CD4-positive, alpha-beta T cell treated with Interleukin-4 for 4 hours (primary cell): ENCODE measurements at places on chromosomes 4 and X.
A peak's percentile ranks its signal among the peaks of the same experiment; 100 is the strongest.

- DNase-seq = no peak
Measured at GRCh38 chrX:140525448-140525847, 20.6 kb upstream of the SOX3 start.

- no peak for DNase-seq
Measured at GRCh38 chr4:150325872-150326271, 247.6 kb downstream of the DCLK2 start.

DNA sequence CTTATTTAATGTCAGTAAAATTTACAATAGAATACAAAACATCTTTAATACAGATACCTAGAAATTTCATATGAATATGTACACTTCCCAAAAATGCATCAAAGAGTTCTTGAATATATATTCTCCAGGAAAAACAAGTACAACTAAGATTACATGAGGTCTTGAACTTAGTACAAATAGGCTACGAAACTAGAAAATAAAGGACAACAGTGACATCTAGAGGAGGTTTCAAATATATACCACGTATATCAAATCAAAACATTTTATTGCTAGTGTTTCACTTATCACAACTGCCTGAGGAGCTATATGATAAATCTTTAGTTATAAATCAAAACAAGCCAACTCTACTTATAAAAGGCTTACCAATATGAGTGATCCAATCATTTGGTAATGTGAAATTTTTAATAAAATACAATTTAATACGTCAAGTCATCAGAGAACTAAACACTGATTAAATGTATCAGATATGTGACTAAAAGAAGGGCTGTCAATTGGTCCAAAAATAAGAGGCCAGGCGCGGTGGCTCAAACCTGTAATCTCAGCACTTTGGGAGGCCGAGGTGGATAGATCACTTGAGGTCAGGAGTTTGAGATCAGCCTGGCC is 36.6 kb downstream of the ANAPC10 start:
- peak; percentile 49 for DNase-seq

- peak; percentile 25 for DNase-seq
Measured at GRCh38 chr4:3442959-3443749, 1.4 kb downstream of the HGFAC start.

DNA sequence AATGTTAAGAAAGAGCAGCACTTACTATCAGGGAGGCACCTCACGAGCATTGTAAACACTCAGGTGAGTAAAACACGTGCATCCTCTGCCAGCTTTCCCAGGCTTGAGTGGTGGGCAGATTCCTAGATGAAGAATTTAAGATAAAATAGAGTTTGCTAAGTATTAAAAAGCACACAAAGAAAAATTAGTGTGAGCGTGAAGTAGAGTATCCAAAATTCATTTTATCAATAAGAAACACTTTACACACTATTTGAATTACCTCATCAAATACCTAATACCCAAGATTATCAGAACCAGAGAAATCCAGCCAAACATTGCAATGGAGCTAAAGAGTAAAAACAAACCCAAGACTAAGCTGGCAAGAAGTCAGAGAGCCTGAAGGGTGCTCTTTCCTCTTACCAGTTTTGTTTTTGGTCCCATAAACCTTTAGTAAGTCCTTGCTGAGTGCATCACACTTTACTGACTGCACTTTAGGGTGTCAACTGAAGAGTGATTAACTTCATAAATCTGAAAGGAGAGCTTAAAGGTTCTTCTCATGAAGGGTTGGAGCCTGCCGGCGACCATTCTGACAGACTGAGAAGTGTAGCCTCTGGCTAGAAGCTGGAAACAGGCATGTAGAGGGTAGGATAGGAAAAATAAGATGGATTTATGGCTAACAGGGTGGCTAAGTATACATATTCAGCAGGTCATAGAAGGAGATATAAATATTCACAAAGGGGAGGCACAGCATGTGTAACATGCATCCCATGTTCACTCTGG is 151.1 kb downstream of the SLC7A11 start:
- DNase-seq = no peak

- DNase-seq = no peak
Measured at GRCh38 chrX:139023531-139023930, 312.0 kb upstream of the FGF13 start.

- DNase-seq = no peak
Measured at GRCh38 chr4:66568001-66568400, 897.7 kb upstream of the EPHA5 start.

DNA sequence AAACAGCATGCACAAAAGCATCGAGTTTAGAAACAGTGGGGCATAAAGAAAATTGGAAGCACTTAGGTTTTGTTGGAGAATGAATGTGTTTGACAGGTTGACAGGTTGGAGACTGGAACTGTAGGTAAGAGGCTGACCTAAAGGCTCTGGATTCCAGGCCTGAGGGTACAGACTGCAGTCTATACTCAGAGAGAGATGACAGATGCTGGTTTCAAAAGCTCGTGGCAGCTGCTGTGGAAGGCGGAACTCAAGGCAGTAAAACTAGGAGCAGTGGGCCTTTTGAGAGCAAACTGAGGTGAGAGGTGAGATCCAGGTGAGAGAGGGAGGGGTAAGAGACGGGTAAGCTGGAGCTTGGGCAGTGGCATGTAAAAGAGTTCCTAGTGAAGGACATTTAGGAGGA is 415.2 kb downstream of the TRIML1 start:
- DNase-seq = no peak

GRCh38 chr4:143575331-143575730 is 61.8 kb downstream of the SMARCA5 start:
- no peak for DNase-seq

DNA sequence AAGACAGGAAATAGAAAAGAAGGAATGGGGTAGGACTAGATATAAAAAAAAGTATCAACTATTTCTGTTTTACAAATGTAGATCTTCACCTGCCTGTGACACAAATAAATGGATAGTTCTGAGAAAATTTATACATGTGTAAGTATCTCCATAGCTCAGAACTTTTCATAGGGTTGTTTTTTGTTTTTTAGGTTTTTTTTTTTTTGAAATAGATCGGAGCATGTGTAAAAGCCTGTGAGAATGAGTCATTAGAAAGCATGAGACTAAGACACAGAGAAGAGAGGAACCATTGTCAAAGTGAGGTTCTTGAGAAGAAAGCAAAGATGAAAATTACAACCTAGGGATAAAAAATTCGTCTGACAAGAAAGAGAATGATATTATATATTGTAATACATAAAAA is 481.6 kb downstream of the PABPC4L start:
- DNase-seq = no peak

DNA sequence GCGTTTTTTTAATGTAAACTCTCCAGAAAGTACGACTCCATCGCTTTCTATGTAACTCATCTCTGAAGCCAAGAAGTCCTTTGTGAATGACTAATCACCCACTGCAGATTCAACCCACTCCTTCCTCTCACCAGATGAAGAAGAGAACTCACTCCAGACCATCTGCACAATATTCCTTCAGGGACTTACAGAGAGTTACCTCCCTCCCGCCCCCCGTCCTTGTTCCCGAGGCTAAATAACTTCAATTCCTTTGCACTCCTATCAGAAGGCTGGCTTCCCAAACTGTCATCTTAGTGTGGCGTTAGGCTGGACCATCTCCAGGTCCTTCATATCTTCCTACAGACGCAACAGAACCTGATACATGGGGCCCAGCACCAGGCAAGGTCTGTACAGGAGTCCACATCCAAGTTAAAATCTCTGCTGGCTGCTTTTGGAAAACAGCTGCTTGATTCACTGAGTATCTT is 82.4 kb downstream of the AFAP1 start:
- peak; percentile 22 for DNase-seq

GRCh38 chrX:135397652-135398051 is 24.1 kb upstream of the SMIM10L2A start:
- no peak for DNase-seq

- no peak for DNase-seq
Measured at GRCh38 chr4:138507522-138507921, 265.4 kb upstream of the SLC7A11 start.

DNA sequence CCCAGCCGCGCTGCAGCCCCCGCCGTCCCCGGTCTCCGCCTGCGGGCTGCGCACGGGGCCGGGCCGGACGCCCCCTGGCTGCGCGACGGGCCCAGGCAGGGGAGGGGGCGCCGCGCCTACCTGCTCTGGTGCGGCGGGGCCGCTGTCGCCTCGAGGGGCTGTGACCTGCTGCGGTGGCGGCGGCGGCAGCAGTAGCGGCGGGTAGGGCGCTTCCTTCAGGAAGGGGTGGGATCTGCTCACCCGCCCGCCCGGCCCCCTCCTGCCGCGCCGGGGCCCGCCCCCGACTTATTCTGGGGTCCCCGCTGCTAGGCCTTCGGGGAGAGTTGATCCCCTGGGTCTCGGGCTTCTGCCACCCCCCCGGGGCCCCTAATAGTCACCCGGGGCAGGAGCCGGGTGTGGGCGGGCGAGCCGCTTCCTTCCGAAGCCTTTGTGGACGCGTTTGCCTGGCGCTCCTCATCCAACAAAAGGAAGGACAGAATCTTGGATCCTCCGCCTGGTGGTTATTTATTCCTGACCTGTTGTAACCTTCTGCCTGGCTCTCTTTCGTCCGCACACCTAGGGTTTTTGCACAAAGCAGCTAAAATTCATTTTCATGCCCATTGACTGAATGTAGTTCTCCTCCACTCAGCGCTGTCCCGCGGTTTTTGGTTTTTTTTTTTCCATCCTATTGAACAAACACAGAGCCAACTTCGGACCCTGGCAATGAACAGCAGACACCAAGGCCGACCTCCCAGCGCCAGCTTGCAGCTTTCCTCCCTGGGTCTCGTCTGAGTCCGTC is at the start of gene TMEM150C:
TSS of gene TMEM150C (minus strand) at position 203 of the 778 bp plus-strand sequence. CDS start 57,331 bp downstream, outside the sequence.
- no peak for DNase-seq

DNA sequence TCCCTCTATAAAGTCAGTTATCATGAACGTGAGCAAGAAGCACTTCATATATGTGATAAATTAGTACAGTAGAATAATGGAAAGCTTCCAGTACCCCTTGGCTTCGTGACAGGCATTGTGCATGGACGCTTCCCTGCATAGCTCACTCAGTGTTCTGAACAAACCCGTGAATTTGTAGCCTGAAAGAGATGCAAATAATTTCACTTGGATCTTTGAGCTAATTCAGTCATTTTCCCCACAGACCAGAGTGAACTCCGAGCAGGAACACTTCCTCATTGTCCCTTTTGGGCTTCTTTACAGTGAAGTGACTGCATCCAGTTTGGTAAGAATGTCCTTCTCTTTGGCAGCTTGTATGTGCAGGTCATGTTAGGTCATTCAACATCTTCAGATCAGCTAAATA is 50.1 kb downstream of the ADD1 start:
- no peak for DNase-seq

DNA sequence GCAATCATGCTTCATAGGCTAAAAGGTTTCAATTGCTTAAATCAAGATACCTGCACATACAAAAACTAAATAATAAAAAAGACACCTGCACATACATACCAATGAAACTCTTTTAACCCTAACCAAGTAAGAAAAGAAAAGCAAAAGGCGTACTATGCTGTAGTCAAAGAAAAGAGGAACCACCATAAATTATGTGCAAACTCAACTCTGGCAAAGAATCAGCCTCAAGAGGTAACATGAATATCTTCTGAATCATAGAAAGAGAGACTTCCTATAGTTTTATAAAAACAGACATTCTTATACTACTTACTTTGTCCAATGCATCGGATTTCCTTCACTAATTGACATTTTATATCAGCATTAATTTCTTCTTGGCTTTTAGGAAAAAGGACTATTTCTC is 29.3 kb downstream of the MMGT1 start:
- no peak for DNase-seq

DNA sequence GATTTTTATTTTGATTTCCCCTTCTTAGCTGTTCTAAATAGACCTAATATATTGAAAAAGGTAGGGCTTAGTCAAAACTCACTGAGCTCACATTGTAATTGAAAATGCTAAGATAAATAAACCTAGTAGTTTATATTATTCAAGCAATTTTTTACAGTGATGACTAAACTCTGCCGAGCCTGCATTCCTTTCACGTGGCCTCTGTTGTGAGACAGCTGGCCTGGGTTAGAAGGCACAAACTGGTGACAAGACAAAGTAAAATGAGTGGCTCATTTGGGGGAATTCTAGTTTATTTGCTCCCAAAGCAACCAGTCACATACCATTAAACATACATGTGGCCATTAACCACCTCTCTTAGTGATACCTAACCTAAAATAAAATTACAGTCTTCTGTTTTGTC is 169.4 kb upstream of the TEX13C start:
- no peak for DNase-seq

DNA sequence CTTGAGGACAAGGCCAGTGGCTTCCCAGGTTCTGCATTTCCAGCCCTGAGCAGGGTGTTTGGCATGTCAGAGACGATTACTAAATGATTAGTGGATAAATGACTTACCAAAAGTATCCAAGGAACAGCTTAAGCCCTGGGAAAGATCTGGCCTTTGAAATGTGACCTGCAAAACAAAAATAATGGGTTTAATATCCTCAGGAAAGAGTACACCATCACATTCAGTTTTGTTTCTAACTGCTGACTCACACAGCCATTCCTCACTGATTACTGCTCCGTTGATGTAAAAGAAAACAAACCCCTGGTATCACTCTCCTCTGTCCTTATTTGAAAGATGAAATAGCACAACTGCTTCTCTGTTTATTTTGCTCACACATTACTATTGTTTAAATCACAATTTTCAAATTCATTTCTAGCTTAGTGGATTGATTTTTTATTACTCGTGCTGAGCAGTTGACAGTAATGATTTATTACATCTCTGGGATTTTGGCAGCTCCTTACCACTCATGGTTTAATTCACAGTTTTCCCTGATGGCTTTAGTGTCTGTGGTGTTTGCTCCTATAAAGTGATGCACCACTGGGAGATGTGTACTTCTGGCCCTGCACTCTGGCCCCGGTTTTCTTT is 117.0 kb downstream of the CBLL2 start:
- no peak for DNase-seq

DNA sequence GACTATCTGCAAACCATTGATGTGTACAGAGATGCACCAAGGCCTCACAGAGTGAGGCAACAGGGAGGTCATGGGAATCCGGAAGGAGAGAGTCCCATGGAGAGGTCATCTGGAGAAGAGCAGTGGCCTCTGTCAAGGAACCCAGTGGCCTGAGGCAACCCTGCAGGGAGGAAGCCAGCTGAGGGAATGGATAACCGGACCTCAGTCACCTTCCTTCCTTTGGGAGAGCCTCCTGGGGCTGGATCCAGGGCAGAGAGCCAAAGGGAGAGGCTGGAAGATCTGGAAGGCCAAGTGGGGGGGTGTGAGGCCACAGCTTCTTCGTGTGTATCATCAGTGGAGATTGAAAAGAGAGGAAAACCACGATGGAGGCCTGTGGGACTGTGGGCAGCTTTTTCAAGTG is 24.3 kb upstream of the CD38 start:
- no peak for DNase-seq

DNA sequence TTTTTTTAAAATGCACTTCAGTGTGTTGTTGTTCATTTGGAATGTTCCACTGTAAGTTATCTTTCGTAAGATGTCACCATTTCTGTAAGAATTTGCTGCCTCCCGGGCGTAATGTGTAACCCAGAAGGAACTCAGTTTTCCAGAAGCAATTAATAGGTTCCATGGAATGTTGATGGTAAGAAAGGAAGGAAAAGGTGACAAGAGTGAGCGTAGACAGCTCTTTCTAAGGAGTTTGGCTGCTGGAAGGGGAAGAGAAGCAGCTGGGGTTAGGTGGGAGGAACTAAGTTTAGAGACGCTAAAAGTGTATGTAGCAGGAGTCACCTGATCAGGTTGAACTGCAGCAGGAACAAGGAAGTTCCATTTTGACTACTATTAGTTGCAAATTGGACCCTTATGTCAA is 35.9 kb downstream of the PNMA5 start:
- no peak for DNase-seq

- DNase-seq = peak; percentile 33
Measured at GRCh38 chrX:132488180-132488705, 595 bp downstream of the MBNL3 start.
